Activated T-cell treated with anti-CD3 and anti-CD28 coated beads, Interleukin-2, amount 50 U/mL, for 72 hours (primary cell): ENCODE measurements at places on chromosomes 6 and 20.

DNA sequence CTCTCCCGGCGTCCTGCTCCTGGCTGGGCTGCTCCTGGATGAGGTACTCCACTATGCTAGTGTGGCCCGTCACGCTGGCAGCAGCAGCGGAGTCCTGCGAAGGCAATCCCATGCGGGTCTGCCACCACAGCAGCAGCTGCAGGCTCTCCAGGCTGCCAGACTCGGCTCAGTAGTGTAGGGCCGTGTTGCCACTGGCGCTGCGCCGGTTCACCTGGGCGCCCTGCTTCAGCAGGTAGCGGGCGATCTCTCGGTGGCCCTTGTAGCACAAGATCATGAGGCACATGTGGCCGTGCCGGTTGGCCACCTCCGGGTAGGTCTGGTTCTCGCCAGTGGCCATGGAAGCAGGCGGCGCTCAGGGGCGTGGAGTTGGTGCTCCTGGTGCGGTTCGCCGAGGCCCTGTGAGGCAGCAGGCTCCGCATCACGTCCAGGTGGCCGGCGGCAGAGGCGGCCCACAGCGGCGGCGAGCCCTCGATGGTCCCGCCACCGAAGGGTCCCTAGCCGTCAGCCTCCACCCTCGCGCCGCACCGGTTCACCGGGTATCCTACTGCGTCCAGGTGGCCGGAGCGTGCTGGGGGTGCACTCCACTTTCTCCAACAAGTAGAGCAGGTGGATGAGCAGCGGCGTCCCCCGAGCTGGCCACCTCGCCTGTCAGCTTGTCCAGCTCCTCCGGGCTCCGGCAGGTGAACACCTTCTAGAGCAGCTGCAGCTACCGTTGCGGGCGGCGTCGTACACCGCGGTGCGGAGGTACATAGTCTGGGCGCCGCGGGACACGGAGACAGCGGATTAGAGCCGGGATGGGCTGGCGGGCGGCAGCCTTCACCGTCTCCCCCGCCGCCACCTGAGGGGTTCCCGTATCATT lies 19.8 kb downstream of the RFPL4B start:
- DNase-seq, result no peak

DNA sequence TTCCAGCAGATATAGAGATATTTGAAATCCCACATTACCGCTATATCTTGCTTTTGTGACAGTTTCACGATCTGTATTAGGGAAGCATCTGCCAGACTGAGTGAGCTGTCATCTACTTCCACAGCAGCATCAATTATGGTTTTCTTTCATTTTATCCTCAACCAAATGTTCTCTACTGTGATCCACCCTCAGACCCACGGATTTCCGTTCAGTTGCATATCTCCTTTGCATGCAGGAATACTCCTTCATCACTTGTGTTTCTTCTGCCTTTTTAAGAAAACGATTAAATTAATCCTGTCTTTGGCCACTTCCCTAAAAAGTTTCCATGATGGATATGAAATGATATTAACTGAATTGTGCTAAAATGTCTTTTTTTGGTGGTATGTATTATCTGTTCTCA lies 262.1 kb upstream of the ADGRB3 start:
- DNase-seq, result no peak

- DNase-seq, result no peak
Observed at GRCh38 chr6:22253955-22254655, 42.7 kb downstream of the PRL start.

DNA sequence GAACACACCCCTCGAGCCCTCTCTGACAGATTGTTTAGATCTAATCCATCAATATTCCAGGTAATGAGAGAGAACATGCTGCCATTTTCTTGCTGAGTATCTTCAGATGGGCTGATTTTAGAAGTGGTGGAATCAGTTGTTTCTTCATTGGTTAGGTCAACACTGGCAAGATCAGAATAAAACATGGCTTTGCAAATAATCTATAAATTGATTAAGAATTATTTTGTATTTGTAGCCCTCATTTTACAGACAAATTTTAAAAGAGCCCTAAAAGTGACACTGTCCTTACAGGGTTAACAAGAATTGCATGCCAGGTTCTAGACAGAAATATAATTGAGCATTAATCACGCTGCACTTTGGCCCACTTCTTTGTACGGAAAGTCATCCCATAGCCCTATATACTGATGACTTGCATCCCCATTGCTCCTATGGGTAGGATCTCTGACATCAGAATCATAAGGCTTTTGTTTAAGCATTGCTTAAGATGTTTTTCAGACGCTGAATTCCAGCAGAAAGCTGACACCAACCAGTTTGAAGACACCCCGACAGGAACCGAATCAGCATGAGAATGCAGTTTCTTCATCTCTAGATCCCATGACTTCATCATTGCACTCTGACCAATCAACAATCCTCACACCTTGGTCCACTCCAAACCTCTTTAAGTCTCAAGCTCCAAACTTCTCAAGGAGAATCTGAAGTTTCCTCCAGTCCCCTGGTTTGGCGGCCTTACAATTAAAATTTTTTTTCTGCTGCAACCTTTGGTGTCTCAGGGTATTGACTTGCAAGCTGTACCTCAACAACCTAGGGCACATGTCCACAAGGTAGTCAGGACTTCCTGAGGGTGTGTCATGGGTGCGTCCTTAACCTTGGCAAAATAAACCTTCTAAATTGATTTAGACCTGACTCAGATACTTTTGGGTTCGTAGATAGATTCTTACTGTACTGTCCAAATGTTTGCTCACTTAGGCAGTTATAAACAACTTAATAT lies 7.8 kb downstream of the TDP2 start:
- DNase-seq, result no peak

DNA sequence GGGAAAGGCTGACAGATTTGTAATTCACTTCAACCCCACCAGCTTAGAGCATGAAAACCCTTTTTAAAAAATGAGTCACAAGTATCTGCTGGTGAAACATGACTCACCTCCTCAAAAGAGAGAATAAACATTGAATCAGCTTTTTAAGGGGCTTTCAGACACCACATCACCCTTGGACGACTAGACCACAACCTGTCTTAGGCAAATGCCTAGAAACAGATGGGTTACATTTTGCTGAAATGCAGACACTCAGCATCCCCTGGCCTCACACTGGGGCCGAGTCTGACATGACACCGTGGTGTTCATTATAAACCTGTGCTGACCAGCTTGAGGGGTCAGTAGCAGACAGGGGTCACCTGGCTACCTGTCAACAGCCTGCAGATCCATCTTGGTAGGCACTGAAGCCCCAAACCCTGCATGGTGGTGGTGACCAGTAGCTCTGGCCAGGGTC lies 175.3 kb upstream of the CST7 start:
- peak; percentile 48 for DNase-seq

- no peak for DNase-seq
Observed at GRCh38 chr20:62284448-62284847, 18.3 kb upstream of the ADRM1 start.

DNA sequence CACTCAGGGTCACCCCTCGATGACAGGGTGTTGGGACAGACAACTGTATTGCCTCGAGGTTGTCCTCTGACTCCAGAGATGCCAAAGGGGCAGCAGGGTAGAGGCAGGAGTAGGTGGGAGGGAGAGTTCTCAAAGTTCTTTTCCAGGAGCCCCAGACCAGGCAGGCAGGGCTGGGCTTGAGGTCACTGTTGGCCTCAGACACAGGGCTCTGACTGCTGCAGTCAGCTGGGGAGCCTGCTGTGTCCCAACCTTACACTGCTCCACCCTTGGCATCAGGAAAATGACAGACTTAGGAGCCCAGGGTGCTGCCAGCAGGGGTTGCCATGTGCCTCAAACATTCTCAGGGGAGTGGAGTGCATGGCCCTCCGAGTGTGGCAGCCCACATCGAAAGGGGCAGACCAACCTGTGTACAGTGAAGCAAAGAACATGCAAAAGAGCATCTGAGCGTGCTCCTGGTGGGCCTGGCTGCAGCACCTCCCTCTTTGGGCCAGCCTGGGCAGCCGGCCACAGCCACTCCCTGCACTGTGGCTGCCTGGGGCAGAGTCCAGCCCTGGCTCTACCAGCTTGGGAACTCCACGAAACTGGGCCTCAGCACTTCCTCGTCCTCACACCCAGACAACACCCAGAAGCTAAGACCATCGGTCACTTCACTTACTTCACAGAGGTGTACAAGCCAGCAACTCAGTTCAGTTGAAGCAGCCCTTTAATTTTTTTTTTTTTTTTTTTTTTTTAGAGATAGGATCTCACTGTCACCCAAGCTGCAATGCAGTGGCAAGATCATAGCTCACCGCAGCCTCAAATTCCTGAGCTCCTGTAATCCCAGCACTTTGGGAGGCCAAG lies 24.0 kb downstream of the C6orf132 start:
- no peak for DNase-seq

GRCh38 chr6:53119772-53120409 lies 28.8 kb downstream of the GCM1 start:
- DNase-seq, result no peak

GRCh38 chr6:168054765-168055560 lies 24.0 kb downstream of the FRMD1 start:
- no peak for DNase-seq

GRCh38 chr6:99614430-99615186 lies 8.0 kb downstream of the PRDM13 start:
- no peak for DNase-seq
